ENCODE measurements at places on chromosomes 2 and 18. TPM values are rescaled to one million over a fixed set of nuclear protein-coding genes. Genes with fewer than 3 reads are reported as not detected.

DNA sequence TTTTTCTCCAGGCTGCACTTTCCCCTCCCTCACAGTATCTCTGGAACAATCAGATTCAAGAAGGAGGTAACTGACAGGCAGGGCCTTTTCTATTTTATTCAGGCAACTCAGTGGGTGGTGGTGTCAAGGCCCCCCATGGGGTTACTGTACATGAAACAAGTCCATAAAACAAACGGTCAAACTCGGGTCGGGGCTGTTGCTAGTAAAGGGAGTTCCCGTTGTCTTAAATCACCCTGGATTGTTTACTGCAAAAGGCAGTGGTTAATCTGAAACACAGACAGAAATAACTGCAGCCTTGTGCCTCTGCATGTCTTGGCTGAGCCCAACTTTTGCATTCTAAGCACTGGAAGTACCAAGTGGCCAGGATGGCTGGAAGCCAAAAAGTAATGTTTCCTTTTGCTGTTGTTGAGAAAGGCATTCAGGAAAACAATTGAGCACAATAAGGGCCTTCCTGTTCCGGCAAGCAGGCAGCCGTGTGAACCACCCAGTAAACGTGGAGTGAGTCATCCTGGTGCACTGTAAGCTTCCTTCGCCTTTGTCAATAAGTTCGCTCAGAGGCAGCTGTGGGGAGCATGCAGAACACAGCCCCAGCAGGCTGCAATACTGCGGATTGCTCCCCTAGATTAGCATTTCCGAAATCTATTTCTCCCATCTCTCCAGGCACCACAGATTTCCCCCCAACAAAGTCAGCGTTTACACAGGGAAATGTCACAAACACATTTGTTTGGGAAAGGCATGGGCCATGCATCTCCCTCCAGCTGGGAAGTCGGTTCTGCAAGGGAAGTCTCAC is 149.6 kb downstream of the IRS1 start:
- DNase-seq: peak; percentile 38

- no peak for DNase-seq
Observed at GRCh38 chr18:2223849-2224248, 347.5 kb downstream of the METTL4 start.

The MLPH gene
- total RNA-seq: not detected

GRCh38 chr2:177254433-177255226 is 9.9 kb downstream of the NFE2L2 start:
- DNase-seq: no peak

DNA sequence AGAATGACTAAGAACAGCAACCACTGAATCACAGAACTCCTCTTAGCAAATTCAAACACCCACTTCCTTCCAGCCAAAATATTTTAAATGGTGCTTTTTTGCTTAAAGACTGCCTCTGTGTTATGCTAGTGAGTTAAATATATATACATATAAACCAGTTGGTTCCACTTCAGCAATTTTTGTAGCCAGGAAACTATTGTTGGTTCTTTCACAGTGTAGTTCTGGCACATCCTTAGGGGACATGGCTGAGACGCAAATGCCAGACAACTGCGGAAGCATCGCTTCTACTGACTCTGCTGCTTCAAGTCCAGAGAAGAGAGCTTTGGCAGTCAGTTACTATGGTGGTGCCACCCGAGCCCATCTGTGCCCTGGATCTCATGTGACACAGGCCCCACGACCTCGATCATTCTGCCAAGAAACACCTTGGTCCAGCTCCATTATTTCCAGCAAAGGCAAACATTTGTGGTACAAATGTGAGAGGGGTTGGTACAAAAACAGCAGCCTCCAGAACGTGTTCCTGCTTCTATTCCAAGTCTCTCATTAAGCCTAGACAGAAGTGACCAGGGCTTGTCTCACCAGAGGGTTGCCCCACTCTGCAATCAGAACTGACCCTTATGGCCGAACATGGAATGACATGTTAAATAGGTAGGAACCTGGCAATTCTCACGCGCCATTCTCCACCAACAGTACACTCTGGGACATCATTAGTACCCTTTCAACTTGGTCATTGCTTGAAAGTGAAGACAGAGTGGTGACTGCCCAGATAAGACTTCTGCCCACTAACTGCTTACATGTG is 117.8 kb upstream of the NRP2 start:
- DNase-seq: no peak
